ENCODE measurements at places on chromosomes 2 and 18. TPM values are rescaled to one million over a fixed set of nuclear protein-coding genes. Genes with fewer than 3 reads are reported as not detected.

DNA sequence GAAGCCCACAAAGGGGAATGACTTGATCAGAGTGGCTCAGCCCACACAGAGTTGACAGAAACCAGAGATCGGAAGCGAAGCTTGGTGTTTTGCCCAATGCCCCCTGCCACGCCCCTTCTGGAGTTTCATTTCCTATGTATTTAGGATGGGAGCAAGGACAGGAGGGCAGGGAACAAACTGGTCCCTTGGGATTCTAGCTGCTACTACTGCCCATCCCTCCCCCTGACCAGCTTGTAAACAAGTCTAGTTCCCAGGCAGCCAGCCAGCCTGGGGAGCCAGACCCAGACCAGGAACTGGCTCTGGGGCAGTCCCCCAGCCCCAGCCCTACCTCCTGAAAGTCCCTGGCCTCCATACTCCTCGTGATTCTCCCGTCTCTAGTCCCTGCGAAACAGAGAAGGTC is 8.3 kb downstream of the WNT6 start:
- DNase-seq = no peak

DNA sequence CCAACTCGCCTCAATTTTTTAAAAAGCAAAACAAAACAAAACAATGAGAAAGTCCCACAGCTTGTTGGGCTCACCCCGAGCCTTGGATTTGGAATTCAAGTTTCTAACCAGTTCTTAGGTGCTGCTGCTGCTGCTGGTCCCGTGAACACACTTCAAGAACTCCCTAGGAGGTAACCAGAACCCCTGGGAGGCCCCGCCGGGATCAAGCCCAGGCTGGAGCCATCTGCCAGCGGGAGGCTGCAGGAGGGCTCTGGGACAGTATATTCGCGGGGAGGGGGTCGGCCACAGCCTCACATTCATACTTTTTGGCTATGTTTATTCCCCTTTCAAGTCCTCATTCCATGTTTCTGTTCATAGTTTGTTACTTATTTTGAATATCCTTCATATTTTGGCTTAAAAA is 223.4 kb downstream of the TFCP2L1 start:
- no peak for DNase-seq

DNA sequence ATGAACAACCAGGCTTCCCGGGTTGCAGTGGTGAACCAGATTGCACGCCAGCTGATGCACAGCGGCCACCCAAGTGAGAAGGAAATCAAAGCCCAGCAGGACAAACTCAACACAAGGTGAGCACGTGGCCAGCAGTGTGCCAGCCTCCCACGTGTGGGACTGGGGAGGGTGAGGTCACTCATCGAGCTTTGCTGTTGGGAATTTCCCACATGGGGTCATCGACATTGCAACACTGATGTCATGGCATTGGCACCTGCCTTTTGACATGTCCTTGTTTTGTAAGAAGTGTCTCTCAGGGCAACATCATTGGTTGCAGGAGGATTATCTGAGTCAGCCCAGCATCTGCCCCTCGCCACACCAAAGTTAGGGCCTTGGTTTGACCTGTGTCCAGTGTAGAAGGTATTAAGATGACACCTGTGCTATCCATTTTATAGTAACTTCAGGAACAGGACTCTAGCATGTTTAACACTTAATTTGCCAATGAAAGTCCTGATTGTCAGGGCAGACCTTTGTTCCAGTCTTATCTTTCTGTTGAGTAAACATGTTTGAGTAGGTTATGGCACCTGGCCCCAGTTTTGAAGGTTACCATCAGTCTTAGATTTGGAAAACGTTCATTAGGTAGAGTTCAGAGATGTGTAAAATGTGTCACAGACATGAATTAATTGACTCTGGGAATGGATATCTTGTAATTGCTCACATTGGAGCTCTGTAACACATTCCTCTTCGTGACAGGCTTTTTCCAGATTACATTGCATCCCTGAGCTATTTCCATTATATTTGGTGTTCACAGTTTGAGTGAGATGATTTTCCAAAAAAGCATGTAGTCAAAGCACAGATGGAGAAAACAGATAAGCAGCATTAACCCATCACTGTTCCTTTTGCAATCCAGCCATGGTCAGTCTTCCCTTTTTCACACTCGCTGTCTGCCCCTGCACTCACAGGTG is 93.3 kb upstream of the EML6 start:
- no peak for DNase-seq

DNA sequence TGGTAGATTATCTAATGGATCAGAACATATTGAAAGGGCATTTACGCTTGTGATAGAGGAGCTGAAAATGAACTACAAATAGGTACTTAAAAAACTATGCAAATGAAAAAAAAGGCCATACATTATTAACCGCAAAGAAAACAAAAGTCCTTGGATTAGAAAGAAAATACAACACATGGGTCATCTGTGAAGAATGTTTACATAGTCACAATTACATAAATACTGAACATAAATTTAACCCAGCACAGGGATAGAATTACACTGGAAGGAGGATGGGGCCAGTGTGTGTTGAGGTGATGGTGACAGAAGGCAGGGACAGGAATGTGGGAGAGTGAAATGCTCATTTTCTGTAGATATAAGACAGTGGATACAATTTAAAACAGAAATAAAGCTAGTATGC is 6.6 kb downstream of the NTSR2 start:
- no peak for DNase-seq

- DNase-seq = no peak
These were observed 63.4 kb downstream of the MREG start for GRCh38 chr2:215949991-215950404.

GRCh38 chr2:82780050-82780449 is 1679.0 kb downstream of the SUCLG1 start:
- no peak for DNase-seq

GRCh38 chr2:58715344-58715743 is 474.2 kb upstream of the FANCL start:
- no peak for DNase-seq

- DNase-seq = no peak
These were observed 47.5 kb downstream of the ZNF638 start for GRCh38 chr2:71379086-71379485.

- no peak for DNase-seq
These were observed 167.4 kb downstream of the NCK2 start for GRCh38 chr2:105912081-105912480.

GRCh38 chr2:45776160-45776955 is 124.9 kb downstream of the PRKCE start:
- no peak for DNase-seq

DNA sequence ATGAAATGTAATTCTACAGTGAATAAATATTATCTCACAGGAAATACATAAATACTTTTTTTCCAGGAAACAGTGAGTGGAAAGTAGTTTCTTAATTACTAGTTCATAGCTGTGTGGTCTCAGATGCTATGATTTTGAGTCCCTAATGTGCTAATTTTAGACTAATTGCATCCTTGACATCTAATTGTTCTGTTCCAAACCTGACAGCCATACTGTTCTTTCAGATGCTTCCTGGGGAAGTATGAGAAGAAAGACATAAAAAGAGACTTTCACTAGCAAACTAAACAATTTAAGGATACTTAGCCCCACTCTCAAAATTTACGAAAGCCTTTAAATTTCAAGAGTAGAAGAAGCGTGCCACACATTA is 350.9 kb upstream of the CDH20 start:
- no peak for DNase-seq

GRCh38 chr18:13541621-13542519 is 184.5 kb downstream of the FAM210A start:
- DNase-seq = no peak

DNA sequence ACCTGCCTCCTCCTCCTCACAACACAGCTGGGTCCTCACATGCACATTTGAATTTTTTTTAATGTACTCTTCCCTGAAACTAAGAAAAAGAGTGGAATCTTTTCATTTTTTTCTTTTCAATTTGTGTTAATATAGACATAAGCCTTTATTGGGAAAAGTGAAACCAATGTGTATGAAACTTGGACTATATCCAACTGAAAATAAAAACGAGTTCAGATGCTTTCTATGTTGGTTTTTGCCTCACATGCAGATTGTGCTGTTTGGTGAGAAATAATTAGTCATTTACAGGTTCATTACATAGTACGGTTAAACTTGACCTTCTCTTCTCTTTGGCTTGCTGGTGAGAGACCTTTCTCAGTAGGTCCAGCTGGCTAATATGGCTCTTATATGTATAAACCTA is 515.2 kb upstream of the FANCL start:
- no peak for DNase-seq

DNA sequence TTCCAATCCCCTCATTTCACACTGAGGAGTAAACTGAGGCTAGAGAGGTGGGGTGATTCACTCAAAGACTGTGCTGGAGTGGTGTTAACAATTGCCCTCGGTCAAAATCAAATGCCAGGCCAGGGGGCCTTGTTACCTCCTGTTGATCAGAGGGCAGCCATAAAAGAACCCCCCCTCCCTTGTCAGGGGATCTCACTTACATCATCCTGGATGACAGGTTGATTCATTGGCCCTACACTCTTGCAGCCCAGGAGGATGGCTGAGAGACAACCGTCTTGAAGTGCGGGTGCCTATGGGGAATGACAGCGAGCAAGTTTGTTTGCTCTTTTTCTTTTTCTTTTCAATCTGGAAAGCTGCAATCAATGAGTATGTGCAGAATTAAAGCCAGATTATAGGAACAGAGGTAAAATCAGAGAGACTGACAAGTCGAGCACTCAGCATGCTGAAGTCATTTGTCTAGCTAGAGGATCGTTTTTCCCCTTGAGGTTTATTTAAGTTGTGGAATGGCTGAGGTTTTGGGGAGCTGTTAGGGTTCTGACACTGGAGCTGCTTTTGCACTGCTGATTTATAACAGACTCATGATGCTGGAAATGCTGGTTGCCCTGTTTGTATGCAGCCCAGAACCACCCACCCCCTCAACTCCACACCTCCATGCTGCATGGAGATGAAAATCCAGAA is 26.4 kb upstream of the NRP2 start:
- no peak for DNase-seq

DNA sequence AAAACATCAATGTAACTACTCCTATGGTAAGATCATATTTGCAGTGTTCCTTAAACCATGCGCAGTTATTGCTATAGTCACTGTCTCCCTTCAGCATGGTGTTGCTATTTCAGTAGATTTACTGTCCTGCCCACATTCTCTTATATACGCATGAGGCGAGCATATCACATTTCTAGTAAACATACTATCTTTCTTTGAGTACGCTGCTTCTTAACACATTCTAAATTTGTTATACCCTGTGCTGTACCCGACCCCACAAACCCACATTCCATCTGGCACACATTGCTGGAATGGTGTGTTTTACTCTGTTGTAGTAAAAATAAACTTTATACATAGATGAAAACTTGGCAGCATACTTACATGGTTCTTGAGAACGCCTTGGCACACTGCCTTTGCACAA is 163.3 kb downstream of the QPCT start:
- DNase-seq = no peak

GRCh38 chr2:96156011-96156820 is 11.0 kb upstream of the DUSP2 start:
- no peak for DNase-seq

DNA sequence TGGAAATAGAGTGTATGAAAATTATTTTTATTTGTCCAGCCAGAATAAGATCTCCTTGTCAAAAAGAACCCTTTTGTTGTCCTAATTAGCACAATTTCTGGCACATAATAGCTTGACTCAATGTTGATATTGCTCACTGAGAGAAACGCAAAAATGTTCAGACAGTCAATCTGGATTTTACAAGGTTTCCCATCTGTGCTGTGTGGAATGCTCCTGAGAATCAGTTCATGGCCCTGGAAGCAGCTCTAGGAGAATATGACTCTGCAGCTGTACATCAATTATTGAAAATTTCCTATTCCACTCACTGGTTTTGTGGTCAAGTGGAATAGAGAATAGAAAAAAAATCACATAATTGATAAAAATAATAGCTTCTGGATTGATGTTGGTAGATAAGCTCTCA is 1582.9 kb upstream of the NXPH2 start:
- DNase-seq = no peak

GRCh38 chr2:16123856-16124780 is 183.8 kb downstream of the MYCN start:
- no peak for DNase-seq

- no peak for DNase-seq
These were observed 129.2 kb upstream of the MEIS1 start for GRCh38 chr2:66305718-66306117.

- DNase-seq = no peak
These were observed 34.2 kb downstream of the GRHL1 start for GRCh38 chr2:9985531-9986328.

- DNase-seq = no peak
These were observed 3.0 kb downstream of the HOXD8 start for GRCh38 chr2:176132205-176133171.

GRCh38 chr2:51981783-51982182 is 949.9 kb upstream of the NRXN1 start:
- no peak for DNase-seq

GRCh38 chr2:178273787-178274360 is 79.6 kb downstream of the OSBPL6 start:
- DNase-seq = no peak

DNA sequence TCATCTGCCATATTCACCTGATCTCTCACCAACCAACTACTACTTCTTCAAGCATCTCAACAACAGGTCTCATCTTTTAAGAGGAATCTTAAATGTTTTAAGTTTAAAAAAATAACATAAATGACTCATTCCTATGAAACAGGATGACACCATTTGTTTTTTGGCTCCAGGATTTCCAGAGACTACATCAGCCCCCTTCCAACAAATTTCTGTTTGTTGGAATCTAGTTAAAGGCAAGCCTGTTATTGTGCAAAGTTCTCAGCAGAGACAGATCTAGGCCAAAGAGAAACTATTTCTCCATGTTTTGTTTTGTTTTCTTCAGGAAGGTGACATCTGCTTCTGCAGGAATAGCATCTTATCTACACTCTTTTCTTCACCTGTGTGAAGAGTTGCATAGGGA is 204.8 kb upstream of the SH3BP4 start:
- DNase-seq = no peak

GRCh38 chr2:121994238-121995206 is 239.1 kb downstream of the TSN start:
- no peak for DNase-seq

ITGB6 gene
- total RNA-seq = not detected

LYG2 gene
- not detected for total RNA-seq

CYP27A1 gene
- total RNA-seq = not detected

ANKRD29 gene
- not detected for total RNA-seq

COLEC12 gene
- not detected for total RNA-seq

NEMP2 gene
- 15.2 TPM for total RNA-seq

SLC38A11 gene
- total RNA-seq = not detected

SERTAD2 gene
- 31.0 TPM for total RNA-seq

CAPN13 gene
- total RNA-seq = not detected

PTPRN gene
- 1.6 TPM for total RNA-seq

ABHD1 gene
- total RNA-seq = 1.2 TPM

ZBTB7C gene
- total RNA-seq = 0.07 TPM

TUBA4A gene
- total RNA-seq = 231 TPM

MOGAT1 gene
- total RNA-seq = 0.18 TPM

DNAJB2 gene
- 55.6 TPM for total RNA-seq

THSD7B gene
- not detected for total RNA-seq

AQP12A gene
- not detected for total RNA-seq
